ENCODE measurements at places on chromosomes 11 and 22. TPM values are rescaled to one million over a fixed set of nuclear protein-coding genes. Genes with fewer than 3 reads are reported as not detected.

The KCNK7 gene
- polyA plus RNA-seq, result not detected

- peak; percentile 58 for DNase-seq
These were observed 30.7 kb downstream of the ARHGAP1 start for GRCh38 chr11:46669711-46670139.

- no peak for DNase-seq
These were observed 303.6 kb downstream of the SBF2 start for GRCh38 chr11:9990221-9990973.

DNA sequence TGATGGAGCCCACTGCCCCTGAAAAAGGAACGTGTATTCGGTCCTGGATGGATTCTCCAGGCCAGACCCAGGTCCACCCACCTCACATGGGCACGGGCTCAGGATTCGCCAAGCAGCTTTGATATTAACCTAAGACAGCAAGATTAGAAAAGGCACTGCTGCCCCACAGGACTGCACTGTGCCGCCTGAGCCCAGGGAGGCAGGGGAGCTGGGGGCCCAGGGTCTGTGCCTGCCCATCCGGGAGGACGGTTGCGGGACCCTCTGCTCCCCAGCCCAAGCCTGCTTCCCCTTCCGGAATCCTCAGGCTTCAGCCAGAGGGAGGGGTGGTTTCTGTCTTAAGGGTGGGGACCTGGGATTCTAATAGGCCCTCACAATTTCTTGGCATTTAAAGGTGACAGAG is 13.5 kb upstream of the VSIG10L2 start:
- DNase-seq, result no peak

Measured in sigmoid colon (tissue), 7 donors.